ENCODE measurements at places on chromosomes 5 and 9.

DNA sequence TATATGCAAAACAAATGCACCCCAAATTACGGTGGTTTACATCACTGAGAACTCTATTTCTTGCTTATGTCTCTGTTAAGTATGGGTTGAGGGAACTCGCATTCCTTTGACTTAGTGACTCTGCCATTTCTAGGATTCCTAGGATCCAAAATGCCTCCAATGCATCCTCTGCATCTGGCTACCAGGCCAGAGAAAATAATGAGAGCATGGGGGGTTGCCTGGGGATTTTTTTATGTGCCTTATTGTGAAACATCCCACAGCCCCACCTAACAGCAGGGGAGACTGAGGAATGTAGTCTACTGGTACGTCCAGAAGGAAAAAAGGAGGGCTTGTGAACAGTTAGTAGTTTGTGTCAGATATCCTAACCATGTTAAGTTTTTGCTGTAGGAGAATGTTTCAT lies 466.0 kb upstream of the ARRDC3 start:
- DNase-seq = no peak

- DNase-seq = no peak
These were observed 34.9 kb downstream of the APBA1 start for GRCh38 chr9:69637193-69637816.

- DNase-seq = no peak
These were observed 24.0 kb downstream of the HSD17B4 start for GRCh38 chr5:119476341-119476740.

GRCh38 chr5:173268750-173269432 lies 33.9 kb upstream of the NKX2-5 start:
- no peak for DNase-seq

- no peak for DNase-seq
These were observed 8.2 kb upstream of the FABP6 start for GRCh38 chr5:160221082-160221481.

- DNase-seq = no peak
These were observed 41.8 kb upstream of the PAM start for GRCh38 chr5:102713278-102713677.

GRCh38 chr9:123347289-123348060 lies 8.5 kb upstream of the CRB2 start:
- DNase-seq = no peak

DNA sequence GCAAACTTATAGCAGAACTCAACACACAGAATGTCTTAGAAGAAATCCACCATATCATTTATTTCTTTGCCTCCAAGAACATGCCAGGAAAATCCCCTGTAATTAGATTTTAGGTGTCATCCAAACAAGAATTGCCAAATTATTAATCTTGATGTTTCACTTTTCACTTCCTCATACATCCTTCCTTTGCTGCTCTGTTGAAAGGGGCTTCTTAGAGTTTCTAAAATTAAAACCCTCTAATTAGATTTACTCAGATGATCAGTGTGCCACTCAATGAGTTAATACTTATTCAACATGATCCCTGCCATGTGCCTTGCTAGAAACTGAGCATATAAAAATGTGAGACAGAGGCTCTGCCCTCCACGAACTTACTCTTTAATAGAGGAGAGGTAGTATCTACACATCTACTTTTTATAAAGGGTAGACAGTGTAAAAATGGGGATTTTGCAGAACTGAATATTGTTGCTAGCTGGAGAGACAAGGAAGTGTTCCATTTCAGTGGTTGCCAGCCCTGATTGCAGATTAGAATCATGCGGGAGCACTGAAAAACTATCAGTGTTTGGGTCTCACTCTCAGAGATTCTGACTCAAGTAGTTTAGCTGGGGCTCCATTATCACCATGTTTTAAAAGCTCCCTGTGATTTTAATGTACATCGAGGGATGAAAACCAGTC lies 498.4 kb downstream of the TLE4 start:
- DNase-seq = no peak

GRCh38 chr5:83639911-83640310 lies 80.7 kb downstream of the HAPLN1 start:
- DNase-seq = no peak

GRCh38 chr9:130670644-130671043 lies 6.2 kb downstream of the PRDM12 start:
- DNase-seq = no peak

DNA sequence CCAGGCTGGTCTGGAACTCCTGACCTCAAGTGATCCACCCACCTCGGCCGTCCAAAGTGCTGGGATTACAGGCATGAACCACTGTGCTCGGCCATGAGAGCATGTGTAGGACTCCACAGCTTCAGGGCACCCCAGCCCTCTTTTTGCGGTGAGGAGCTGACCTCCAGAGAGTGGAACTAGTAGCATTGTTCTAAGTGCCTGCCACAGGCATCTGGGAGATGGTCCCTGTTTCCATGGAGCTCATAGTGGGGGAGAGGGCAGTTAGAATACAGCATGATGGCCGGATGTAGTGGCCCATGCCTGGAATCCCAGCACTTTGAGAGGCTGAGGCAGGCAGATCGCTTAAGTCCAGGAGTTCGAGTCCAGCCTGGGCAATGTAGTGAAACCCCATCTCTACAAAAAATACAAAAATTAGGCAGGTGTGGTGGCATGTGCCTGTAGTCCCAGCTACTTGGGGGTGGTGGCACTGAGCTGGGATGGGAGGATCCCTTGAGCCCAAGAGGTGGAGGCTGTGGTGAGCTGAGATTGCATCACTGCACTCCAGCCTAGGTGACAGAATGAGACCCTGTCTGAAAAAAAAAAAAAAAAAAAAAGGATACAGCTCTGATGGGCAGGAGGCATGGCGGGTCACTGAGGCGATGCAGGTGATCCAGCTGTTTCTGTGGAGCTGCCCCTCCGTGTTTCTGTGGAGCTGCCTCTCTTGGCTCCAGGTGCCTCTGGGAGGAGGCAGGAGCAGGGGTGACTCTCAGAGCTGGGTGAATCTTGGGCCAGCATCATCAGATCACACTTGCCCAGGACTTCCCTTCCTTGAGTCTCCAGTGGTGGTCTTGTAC lies 4.2 kb downstream of the ASS1 start:
- DNase-seq = no peak

DNA sequence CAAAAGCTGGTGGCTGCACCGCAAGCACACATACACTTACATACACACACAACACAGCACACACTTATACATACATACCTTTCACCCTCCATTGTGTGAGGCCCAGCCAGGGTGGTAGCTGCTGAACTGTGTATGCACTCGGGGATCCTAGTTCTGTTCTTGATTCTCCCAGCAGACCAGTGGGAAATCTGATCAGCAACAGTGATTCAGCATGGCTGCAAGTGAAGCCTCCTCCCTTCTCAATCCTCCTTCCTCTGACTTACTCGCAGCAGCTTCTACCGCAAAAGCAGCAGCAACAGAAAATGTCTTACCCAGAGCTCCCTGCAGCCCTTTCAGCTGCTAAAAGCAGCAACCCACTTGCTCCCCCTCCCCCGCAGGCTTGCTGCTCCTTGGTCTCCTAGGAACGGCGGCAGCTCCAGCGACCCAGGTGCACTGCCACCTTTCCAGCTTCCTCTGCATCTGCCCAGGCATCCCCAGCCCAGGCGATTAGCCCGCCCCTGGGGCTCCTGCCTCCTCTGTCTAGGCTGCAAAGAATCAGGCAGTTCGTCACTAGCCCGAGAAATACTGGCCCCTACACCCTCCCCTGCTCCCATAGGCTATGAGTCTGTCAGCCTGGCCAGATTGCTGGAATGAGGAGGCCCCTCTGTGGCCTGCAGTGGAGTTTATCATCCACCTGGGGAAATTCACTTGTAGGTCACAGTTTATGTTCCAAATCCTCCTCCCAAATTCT lies at the start of gene KLHL3:
TSS of gene KLHL3 (minus strand) at position 535 of the 730 bp plus-strand sequence. CDS start at position 92, 443 bp downstream.
- DNase-seq = no peak

- DNase-seq = no peak
These were observed 193.5 kb upstream of the KLF9 start for GRCh38 chr9:70607926-70608325.

DNA sequence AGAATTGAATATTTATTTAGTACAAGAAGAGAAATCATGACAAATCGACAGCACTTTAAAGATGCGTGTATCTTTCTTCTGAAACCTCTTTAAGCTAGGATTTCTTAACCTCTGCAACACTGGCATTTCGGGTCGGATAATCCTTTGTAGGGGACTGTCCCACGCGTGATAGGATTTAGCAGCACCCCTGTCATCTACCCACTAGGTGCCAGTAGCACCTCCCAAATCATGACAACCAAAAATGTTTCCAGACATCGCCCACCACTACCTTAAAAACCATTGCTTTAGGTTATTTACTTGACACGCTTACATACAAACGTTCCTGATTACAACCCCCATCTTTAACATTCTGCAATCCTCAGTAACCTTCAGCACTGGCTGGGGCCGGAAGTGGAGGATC lies 223.1 kb downstream of the TRIM32 start:
- DNase-seq = no peak

DNA sequence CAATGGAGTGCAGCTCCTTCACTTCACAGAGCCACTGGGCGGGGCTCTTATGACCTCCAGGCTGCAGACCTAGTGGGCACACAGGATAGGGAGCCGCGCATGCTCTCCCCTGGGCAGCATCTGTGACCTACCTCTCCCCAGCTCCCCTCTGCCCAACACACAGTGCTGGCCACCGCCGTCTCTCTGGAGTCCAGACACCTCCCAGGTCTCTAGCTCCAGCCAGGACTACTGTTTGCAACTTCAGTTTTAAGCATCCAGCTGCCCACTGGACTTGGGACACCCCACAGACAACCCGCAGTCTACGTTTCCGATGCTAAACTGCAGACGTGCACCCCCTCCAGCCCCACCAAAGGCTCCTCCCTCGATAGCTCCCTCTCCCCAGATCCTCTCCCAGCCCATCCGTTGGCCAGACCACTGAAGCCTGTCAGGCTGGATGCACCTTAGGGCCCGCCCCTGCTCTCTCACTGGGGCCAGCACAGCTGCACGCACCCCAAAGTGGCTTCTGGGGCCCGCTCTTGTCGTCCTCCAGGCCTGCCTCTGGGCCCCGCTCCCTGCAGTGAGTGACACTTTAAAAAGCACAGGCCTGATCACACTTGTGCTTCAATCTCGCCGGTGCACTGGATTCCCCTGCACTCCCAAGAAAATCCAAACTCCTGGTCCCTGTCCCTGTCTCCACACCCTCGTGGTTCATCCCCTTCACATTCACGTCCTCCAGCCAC lies 11.3 kb downstream of the FLT4 start:
- DNase-seq = no peak

DNA sequence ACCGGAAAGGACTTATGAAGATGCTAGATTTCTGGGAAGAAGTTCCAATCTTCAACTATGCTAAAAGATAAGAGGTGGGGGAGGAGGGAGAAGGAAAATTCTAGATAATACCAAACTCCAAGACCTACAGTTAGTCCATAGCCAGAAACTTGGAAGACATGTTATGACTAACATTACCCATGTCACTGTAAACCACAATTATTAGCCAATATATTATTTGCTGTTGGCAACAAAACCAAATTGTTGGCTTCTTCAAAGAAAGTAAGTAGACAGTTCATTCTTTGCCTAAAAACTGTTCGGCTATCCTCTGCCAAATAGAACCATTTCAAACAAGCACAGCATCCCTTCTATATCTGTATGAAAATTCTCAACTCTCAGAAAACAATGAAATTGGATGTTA lies 25.1 kb downstream of the PRLR start:
- DNase-seq = no peak

GRCh38 chr5:139061274-139061673 lies 136.9 kb downstream of the SIL1 start:
- DNase-seq = no peak

GRCh38 chr9:77597057-77597456 lies 51.1 kb downstream of the GNA14 start:
- no peak for DNase-seq

DNA sequence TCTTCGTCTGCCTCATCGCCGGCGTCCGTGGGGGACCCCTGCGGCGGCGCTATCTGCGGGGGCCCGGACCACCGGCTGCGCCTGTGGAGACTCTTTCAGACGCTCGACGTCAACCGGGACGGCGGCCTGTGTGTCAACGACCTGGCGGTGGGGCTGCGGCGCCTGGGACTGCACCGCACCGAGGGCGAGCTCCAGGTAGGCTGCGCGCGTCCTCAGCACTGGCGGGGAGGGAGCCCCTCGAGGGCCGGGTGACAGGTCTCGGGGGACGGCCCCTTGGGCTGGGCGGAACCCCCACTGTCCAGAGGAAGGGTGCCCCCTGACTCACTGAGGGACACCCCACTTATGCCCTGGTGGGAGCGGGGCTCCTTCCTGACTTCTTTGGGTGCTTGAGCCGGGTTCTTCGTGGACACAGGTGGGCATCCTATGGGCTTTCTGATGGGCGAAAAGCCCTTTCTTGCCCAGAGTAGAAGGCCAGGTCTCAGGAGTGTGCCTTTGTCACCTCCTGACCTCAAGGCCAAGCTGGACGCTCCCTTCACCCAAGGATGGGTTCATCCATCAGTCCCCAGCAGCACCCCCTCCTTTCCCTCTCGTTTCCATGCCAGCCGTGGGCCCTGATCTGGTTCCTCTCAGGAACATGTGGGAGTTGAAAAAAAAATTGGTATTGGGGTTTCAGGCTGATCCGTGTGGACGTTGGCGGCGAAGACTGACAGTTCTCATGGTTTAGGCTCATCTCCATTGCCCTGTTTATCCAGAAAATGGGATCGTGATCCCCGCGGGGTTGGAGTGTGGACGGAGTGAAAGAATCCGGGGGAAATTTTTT lies 564 bp downstream of the SLC25A25 start:
- DNase-seq = no peak

- DNase-seq = no peak
These were observed 1229.5 kb upstream of the CDH6 start for GRCh38 chr5:29963956-29964355.

- no peak for DNase-seq
These were observed 51.1 kb upstream of the COL5A1 start for GRCh38 chr9:134590240-134591081.

DNA sequence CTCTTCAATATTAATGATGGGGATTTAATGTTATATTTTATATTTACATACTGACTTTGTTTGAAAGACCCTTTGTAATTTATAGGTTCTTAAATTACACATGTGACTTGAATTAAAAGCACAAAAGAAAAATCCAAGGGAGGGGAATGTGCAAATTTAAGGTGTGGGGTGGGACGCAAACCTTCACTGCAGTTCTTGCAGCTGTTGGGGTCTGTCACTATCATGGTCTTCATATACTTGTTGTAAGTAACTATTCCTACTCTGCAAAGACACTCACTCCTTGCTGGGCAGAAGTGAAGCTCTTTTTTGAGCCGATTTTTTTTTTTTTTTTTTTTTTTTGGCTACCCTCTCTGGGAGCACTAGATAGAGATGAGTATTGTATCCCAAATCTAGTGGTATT lies 505.3 kb downstream of the ARHGEF28 start:
- DNase-seq = no peak

DNA sequence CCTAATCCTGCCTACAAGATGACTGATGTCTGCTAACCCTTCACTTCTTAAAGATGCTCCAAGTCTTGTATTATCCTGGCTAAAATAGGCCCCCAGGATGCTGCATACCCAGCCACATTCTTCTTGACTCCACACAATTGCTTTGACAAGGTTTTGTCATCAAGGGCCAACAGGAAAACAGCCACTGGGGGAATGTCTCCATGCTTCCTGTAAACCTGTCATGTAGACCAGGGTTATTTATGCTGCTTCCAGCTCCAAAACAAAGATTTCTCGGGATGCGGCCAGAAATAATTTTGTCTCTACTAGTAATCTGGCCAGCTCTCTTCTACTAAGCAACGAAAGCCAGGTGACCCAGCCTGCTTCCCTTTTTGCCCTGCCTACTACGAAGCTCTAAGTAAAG lies 53.8 kb downstream of the SHB start:
- no peak for DNase-seq

- DNase-seq = no peak
These were observed 14.2 kb downstream of the CCNJL start for GRCh38 chr5:160298189-160298588.

GRCh38 chr9:9799287-9799686 lies 813.5 kb downstream of the PTPRD start:
- DNase-seq = no peak

- no peak for DNase-seq
These were observed 14.1 kb downstream of the B4GALT1 start for GRCh38 chr9:33153001-33153400.
